ENCODE measurements at places on chromosomes 16 and 17.

DNA sequence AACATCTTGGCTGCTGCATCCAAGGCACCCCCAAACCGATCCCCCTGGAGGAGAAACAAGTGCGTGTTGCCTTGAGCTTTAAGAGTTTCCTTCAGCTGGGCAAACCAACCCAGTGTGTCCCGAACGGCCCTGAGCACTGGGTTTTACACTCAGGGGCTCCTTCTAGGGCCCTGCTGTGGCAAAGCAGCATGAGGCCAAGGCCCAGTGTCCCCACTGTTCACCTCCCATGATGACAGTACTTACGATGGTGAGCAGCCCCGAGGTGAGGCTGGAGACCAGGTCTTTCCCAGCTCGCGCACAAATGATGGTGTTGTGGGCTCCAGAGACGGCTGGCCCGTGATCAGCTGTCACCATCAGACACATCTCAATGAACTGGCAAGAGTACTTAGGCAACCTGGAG is 6.6 kb upstream of the KLHL11 start:
- DNase-seq = no peak

- DNase-seq = no peak
Observed at GRCh38 chr17:45789874-45790273, 5.8 kb downstream of the CRHR1 start.

GRCh38 chr16:23826528-23827045 is 9.2 kb upstream of the PRKCB start:
- DNase-seq = no peak

- no peak for DNase-seq
Observed at GRCh38 chr17:30505868-30506417, 28.7 kb downstream of the GOSR1 start.

- no peak for DNase-seq
Observed at GRCh38 chr17:66485309-66485947, 183.0 kb downstream of the PRKCA start.

DNA sequence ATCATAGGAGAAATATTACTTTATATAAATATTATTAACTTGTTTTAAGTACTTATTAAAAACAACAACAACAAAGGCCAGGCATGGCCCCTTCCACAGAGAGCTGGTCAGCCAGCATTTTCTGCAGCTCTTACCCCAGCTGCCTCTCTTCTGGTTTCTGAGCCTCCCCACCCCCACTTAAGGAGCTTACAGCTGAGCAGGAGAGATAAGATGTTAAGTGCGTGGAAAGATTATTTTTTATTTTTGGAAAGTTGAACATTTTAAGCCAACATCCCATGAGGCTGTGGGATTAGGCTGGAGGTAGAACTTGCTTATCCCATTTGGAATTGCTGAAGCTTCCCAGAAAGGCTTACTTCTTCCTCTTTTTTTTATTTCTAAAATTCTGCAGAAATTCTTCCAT is 401.2 kb downstream of the SEC14L1 start:
- no peak for DNase-seq

GRCh38 chr17:13337864-13338371 is 263.8 kb downstream of the HS3ST3A1 start:
- DNase-seq = peak; percentile 2

DNA sequence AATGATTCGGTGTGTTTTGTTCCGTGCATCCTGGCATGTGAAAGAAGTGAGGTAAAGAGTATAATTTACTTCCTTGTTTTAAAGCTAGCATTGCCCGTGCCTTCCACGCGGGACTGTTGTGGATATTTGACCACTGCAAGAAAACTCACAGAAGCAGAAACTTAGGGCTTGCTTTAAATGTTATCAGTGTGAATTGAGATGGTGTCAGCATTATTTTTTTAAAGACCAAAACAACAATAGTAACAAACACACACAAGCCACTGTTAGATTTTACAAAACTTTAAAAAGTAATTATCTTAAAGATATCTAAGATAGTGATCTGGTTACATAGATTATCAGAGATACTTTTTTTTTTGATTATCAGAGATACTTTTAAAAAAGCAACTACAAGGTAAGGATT is 47.4 kb downstream of the WWOX start:
- DNase-seq = no peak

GRCh38 chr16:54843424-54843750 is 87.3 kb upstream of the IRX5 start:
- DNase-seq = no peak

- DNase-seq = no peak
Observed at GRCh38 chr17:73196500-73196899, 3.6 kb downstream of the COG1 start.

GRCh38 chr17:44137891-44138709 is 3.6 kb upstream of the HROB start:
- peak; percentile 72 for DNase-seq

DNA sequence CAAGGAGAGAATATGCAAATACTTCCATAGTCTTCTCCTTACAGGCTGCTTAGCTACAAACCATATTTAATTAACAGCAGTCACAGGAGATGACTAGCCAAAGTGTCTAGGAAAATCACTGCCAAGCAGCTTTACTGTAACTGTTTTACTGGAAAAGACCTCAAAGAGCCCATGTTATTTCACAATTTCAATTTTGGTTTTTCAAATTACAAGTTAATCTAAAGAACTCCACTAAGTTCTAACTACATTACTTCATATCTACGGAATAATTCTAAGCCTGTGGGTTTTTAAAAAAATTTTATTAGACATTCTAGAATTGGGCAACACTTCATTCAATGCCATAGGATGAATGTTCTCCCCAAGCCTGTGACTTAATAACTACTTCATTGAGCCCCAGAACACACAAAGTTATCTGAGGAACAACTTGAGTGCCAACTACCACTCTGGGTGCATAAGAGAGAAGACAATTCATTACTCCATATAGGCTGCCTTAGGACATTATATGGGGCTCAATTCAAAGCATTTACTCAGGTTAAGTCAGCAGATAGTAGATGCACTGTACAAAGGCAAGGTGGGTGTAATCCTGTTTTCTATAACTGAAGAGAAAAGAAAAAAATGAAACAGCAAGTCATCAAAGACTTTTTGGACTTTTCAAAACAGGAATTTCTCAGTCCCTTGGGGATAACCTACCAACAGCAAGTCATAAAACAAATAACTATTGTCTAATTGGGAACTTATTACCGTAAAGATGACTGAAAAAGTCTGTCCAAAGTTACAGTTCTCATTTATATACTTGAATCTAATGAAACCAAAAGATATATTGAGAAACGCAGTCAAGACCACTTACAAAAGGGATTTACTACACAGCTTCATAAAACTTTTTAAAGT is 33.0 kb downstream of the STAT3 start:
- no peak for DNase-seq

- DNase-seq = no peak
Observed at GRCh38 chr17:50536683-50537646, 4.4 kb downstream of the EPN3 start.

DNA sequence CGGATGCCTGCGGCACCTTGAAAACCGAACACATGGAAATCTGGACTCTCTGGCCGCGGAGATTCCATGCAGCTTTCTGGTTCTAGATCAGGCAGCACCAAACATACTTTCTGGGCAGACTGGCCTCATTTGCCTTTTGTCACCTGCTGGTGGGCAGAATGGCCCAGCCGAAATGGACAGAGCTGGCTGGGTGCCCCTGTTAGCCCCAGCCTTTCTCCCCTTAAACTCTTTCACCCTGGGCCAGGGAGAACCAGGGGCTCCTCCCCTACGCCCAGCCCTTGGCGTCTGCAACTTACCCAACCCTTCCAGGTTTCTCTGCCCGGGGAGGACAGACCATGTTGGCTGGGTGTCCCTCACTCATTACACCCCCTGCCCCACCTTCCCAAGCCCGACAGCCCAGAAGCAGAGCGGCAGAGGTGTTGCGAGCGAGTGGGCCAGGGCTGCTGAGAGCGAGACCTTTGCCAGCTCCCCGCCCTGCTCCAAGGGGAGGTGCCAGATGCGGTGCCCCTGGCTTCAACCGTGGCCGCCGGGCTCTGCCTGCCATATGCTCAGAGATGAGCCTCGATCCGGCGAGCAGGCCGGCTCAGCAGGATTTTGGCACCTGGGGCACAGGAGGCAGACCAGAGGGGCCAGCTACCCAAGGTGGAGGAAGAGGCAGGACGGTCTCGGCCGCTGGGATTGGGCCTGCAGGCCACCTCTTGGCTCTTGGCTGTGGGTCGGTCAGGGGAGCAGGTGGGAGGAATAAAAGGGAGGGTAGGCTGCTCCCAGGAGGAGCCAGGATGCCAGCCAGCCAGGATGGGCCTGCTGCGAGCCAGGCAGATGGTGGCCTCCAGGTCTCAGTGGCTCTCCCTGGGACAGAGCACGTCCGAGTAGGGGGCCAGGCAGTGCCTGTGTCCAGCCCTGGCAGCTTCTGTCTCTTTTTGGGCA is 191.3 kb downstream of the NTN1 start:
- no peak for DNase-seq

- DNase-seq = no peak
Observed at GRCh38 chr17:44768505-44769142, 9.8 kb downstream of the ADAM11 start.

DNA sequence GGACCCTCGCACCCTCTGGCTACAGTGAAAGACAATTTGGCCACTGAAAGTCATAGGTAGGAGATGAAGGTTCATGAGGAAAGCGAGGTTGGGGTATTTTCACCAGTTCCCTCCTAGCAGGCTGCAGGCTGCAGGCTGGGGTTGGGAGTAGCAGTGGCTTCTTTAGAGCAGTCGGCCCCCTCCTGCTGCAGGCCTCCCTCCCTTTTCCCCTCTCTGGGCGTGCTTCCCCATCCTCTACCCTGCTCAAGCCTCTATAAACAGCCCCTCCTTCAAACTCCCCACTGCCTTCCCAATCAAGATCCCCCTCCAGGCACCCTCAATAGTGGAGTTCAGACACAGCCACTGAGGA is 41.8 kb downstream of the GAS7 start:
- DNase-seq = no peak

- no peak for DNase-seq
Observed at GRCh38 chr16:73025151-73025855, 22.6 kb downstream of the ZFHX3 start.

GRCh38 chr16:56266641-56267607 is 75.6 kb downstream of the GNAO1 start:
- DNase-seq = no peak

DNA sequence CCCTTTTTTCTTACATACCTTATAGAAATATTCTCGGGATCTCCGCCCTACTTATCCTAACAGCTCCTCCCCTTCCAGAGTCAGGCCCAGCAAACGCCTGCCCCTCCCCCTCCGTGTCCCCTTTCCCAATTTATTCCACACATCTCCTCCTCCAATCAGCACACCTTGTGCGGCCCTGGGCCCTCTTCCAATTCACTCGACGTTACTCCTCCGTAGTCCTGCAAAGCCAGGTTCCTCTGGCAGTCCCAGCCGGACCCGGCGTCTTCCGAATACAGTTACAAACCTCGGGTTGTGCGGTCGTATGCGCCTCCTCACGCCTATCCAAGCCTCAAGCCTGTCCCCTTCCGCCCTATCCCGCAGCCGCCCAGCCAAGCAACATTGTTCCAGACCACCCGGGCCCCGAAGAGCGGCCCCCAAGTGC is 677 bp downstream of the CBX1 start:
- DNase-seq = no peak

DNA sequence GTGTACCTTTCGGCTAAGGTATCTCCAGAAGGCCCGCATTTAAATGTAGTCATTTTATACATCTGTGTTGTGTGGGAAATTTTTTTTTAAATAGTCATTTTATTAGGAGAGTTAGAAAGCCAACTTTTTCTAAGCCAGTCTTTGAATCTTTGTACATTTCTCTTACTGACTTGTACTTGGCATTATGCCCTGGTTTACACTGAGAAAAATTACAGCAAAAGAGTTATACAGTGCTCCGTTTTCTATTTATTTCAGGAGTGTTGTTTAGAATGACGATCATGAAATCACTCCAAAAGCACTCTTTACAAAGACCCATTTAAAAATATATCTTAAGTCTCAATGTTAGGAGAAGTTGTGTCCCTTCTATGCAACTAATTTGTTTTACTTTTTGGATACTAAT is 91.8 kb downstream of the CYB561 start:
- DNase-seq = no peak

- no peak for DNase-seq
Observed at GRCh38 chr17:65953316-65954147, 238.4 kb downstream of the CEP112 start.

- DNase-seq = peak; percentile 81
Observed at GRCh38 chr17:40314584-40314956, 5.6 kb downstream of the RARA start.

GRCh38 chr17:497241-498034 is 144.8 kb upstream of the RPH3AL start:
- no peak for DNase-seq

GRCh38 chr16:83769397-83770008 is 38.3 kb upstream of the HSBP1 start:
- DNase-seq = no peak

- peak; percentile 79 for DNase-seq
Observed at GRCh38 chr16:30032083-30032819, 1.2 kb upstream of the TLCD3B start.

- no peak for DNase-seq
Observed at GRCh38 chr16:4747906-4748681, 13.8 kb downstream of the DNAAF8 start.

GRCh38 chr17:61750656-61751055 is 112.7 kb downstream of the BRIP1 start:
- no peak for DNase-seq

GRCh38 chr16:3186946-3187690 is 886 bp upstream of the OR1F1 start:
- DNase-seq = no peak

DNA sequence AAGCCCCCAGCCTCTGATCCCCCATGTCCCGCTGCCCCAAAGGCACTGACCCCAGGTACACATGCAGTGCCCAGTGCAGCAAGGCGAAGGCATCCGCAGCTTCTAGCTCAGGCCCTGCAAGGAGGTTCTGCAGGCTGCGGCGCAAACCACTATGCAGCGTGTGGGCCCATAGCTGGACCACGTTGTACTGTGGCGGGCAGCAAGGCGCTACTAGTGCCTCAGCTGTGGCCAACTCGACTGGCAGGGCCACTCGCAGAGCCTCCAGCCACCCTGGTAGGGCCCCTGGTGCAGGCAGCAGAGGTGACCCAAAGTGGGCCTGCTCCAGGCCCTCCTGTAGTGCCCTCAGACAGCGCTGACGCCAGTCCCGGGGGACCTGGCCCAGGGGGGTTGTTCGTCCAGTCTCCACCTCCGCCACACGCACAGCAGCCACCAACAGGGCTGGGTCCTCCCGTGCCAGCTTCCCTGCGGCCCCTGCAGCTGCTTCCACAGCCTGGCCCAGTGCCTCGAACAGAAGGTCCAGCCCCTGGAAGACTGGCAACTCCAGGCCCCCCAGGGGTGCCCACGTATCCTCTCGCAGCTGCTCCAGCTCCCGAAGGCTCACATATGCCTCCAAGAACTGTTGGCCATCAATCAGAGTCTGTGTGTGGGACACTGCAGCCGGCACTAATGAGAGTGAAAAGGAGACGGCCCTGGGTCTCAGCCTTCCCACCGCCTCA is 2.6 kb downstream of the EXOC3L1 start:
- no peak for DNase-seq

- DNase-seq = no peak
Observed at GRCh38 chr16:10791048-10791447, 27.5 kb downstream of the TVP23A start.

- DNase-seq = no peak
Observed at GRCh38 chr16:30659507-30660423, 1.5 kb downstream of the FBRS start.

- no peak for DNase-seq
Observed at GRCh38 chr17:78526231-78527025, 50.8 kb downstream of the DNAH17 start.

All from stimulated activated CD4-positive, alpha-beta T cell treated with anti-CD3 and anti-CD28 coated beads, Interleukin-12 subunit alpha, Interleukin-12 subunit beta, amount 100 ng/mL, for 48 hours (primary cell).